ENCODE measurements at places on chromosomes 5 and 9. TPM values are rescaled to one million over a fixed set of nuclear protein-coding genes. Genes with fewer than 3 reads are reported as not detected.

CCNO gene
- total RNA-seq, result 0.65 TPM

ANXA1 gene
- 74.1 TPM for total RNA-seq

PCDHA4 gene
- not detected for total RNA-seq

ANKRD31 gene
- total RNA-seq, result under 0.01 TPM

FBP1 gene
- not detected for total RNA-seq

HRCT1 gene
- total RNA-seq, result 3.4 TPM

PALM2AKAP2 gene
- 11.9 TPM for total RNA-seq

IFNA21 gene
- total RNA-seq, result not detected

CYSRT1 gene
- total RNA-seq, result under 0.01 TPM

PRR7 gene
- total RNA-seq, result 9.3 TPM

GLRA1 gene
- total RNA-seq, result not detected

NAIP gene
- total RNA-seq, result 4.2 TPM

PCDHB2 gene
- under 0.01 TPM for total RNA-seq

C1QTNF3 gene
- total RNA-seq, result 0.64 TPM

FOXD4L3 gene
- total RNA-seq, result not detected

FBP2 gene
- total RNA-seq, result not detected

PHF24 gene
- total RNA-seq, result 0.40 TPM

GPR107 gene
- total RNA-seq, result 23.6 TPM

ROR2 gene
- 79.0 TPM for total RNA-seq

CBY3 gene
- not detected for total RNA-seq

FABP6 gene
- not detected for total RNA-seq

SMIM33 gene
- total RNA-seq, result not detected

PJA2 gene
- 77.4 TPM for total RNA-seq

BHMT2 gene
- total RNA-seq, result 1.2 TPM

MYO10 gene
- 37.0 TPM for total RNA-seq

FAM221B gene
- not detected for total RNA-seq

MTX3 gene
- 13.3 TPM for total RNA-seq

SLC46A2 gene
- total RNA-seq, result not detected

TERT gene
- total RNA-seq, result not detected

SH3RF2 gene
- 2.5 TPM for total RNA-seq

PCDHA2 gene
- total RNA-seq, result not detected

TAF11L5 gene
- not detected for total RNA-seq

TAS2R1 gene
- not detected for total RNA-seq

KIF4B gene
- 0.08 TPM for total RNA-seq
